ENCODE measurements at places on chromosomes 5 and 9.

- DNase-seq: no peak
Measured at GRCh38 chr5:124823380-124823779, 76.9 kb upstream of the ZNF608 start.

- no peak for DNase-seq
Measured at GRCh38 chr5:120151825-120152224, 312.3 kb upstream of the PRR16 start.

DNA sequence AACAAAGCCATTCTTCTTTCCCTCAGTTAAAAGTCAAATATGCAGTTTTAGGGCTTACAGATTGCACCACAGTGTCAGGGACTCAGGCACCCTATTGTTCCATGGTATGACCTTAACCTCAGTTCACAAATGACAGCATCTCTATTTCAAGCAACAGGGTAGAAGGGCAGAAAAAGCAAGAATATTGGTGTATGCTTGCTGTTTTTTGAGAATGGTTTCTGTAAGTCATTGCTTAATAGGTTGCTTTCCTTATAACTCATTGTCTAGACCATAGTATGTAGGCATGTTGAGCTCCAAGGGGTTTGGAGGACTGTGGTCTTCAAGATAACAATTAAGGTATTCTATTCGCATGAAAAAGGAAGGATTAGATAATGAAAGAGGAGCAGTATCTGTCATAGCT lies 183.5 kb upstream of the EDIL3 start:
- no peak for DNase-seq

DNA sequence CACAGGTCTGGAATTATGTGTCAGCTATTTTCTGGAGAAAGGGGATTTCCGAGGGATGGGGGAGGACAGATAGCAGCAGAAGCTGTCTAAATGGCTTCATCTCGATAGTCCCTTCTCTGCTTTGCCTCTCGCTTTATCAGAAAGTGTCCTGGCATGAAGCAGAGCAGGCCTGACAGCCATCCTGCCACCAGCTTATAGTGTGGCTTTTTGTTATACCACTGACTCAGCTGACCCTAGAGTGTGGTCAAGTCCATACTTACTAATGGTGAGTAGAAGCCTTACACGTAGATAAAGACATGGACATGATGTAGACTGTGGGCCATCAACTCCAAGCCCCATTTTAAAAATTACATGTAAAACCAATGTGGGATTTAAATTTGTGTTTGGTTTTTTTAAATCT lies 50.0 kb downstream of the RCL1 start:
- DNase-seq: no peak

DNA sequence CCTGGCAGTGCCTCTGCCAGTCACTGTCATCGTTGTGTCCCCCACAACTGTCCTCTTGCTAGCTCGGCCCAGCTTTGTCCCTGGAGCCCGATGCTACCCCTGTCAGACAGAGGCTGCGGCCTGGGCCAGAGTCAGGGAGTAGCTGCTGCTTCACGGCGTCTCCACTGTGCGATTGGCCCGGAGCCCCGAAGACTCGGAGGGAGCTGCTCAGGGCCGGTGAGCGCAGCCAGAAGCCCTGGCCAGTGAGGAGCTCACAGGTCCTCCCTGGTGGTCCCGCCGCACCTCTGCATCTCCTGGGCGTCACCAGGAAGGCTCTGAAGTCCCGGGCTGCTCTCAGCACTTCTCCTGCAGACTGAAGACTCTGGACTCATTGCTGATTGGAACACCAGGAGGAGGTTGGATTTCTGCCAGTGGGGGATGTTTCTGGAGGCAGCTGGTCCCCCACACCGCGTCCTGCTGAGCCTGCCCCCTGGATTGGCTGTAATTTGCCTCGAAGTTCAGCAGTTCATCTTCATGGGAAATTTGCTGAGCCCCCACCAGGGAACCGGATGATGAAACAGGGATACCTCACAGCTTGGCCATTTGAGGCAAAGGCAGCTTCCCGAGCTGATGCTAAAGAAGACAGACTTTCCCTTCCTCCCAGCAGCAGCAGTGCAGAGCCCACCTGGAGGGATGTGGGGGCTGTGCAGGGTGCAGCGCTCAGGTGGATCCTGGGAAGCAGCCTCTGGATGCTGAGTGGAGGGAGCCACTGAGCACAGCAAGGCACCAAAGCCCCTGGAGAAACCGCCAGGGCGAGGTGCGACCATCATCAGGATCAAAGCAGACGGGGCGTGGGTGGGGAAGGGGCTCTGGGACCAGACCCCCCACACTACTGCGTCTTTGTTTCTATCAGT lies 45.6 kb downstream of the USP20 start:
- DNase-seq: no peak

DNA sequence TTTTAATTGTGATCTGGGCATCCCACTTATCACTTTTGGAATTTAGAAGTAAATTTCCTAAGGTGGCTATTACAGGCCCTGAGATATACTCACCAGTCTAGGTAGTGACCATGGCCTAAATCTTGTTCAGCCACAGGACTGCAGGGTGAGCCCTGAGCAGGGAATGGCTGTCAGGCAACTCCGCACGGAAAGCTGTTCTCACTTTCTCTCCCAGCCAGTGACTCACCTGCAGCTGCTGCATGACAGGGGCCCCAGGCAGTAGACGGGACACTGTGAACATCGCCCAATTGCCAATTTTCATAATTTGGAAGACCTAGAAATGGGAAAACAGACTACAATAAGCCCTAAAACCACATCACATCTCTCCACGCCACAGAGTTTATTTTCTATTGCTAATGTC lies 69.6 kb upstream of the TAF1L start:
- DNase-seq: no peak

GRCh38 chr5:131786900-131787692 lies 9.7 kb downstream of the FNIP1 start:
- DNase-seq: no peak

DNA sequence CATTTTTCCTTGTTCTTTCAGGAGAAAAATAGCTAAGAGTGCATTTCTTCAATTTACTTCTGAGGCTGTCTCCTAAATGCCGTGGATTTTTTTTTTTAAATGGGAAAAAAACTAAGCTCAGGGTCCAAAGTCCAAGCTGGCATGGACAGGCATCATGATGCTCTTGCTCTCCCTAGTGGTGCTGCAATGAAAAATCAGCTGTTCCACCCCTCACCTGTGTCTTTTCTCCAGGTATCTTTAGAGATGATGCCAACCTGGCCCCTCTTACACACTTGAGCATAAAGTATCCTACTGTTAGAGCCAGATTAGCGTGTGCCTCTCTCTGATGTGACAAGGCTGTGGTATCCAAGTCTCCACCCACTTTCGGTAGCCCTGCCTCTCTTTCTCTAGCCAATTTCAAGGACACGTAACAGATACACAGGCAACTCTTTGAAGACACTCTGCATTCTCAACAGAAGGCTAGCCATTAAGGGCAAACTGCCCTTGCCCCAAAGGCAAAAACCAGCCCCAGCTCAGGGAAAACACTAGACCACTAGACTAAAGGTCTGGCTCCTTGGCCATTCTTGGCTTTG lies 208.8 kb downstream of the SAXO1 start:
- DNase-seq: no peak

DNA sequence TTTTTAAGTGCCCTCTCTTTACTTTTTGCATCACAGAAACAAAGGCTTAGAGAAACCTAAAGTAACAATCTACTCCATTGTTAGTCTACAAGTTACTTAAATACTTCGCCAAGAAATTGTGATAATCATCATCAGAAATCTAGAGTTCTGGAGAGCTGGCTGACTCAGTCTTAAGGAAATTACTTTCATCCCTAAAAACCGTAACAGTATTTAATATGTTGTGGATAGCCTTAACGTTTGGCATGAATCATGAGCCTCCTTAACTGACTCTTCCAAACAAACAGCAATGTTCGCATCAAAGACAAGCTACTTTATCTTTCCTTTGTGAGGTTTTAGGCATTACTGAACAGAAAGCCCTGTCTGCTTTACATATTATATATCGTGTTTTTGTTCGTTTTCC lies 128.7 kb downstream of the NIPBL start:
- DNase-seq: no peak

- DNase-seq: no peak
Measured at GRCh38 chr5:59079622-59080620, 497.0 kb downstream of the RAB3C start.

- DNase-seq: no peak
Measured at GRCh38 chr5:42495914-42496313, 72.7 kb downstream of the GHR start.

DNA sequence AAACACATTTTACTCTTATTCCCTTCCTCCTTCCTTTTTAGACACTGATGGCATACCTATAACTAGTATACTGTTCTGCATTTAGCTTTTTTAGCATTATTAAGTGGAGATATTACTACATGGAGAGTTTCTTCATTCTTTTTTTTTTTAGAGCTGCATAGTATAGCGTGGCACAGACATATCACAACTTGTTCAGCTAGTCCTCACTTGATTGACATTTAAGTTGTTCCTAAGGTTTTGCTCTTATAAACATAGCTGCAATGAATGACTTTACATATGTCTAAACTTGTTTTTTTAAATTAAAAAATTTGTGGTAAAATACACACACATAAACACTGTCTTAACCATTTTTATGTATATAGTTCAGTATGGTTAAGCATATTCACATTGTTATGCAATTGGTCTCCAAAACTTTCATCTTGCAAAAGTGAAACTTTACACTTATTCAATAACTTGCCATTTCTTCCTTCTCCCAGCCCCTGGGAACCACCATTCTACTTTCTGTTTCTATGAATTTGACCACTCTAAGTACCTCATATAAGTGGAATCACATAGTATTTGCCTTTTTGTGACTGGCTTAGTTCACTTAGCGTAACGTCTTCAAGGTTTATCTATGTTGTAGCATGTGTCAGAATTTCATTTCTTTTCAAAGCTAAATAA lies 48.7 kb downstream of the ANKDD1B start:
- no peak for DNase-seq

GRCh38 chr5:79699763-79700400 lies 10.2 kb downstream of the CMYA5 start:
- no peak for DNase-seq

DNA sequence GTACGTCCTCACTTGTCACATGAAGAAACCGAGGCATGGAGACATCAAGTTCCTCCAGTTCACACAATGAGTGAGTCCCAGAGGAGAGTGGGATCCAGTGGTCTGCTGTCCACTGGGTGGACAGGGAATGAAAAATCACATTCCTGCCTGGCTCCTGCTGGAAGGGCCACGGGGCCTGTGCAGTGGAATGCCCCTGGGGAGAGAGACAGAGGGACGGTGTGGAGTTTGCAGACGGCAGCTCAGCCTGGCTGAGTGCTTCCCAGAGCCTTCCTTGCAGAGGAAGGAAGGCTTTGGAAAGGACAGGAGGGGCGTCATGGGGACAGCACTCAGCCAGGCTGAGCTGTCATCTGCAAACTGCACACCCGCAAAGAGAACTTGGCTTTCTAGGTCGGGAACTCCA lies 74.7 kb downstream of the COL27A1 start:
- DNase-seq: no peak

DNA sequence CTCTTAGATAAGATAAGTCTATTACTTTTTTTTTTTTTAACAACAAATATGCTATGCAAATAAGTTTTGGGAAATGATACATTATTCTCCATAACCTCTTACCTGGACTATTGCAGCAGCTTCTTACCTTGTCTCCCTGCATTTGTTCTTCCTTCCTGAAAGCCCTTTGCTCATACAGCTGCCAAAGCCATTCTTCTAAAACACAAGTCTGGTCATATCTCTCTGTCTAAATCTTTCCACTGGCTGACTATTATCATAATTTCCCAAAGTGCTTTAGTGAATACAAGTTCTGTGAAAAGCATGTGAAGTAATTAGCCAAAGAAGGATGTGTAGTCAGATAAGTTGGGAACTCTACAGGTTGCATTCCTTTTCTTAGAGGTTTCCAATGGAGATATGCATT lies 115.4 kb upstream of the CNTLN start:
- DNase-seq: no peak

DNA sequence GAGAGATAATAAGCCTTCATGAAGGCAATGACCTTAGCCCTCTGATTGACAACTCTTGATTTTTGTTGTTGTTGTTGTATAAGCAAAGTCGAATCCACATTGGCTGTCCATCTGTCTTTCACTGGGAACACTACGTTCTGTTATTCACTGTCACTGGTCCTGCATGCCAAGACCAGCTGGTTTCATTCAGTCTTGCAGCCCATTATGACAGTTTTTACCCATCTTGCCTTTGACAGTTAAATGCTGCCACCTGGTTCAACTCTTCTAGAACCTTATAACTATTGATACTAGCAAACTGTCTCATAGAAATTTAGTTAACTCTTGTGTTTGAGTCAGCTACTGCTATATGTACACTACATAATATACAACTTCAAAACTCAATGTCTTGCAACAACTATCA lies 382.3 kb upstream of the CDH10 start:
- no peak for DNase-seq

GRCh38 chr9:136002881-136003280 lies 41.7 kb upstream of the UBAC1 start:
- DNase-seq: no peak

DNA sequence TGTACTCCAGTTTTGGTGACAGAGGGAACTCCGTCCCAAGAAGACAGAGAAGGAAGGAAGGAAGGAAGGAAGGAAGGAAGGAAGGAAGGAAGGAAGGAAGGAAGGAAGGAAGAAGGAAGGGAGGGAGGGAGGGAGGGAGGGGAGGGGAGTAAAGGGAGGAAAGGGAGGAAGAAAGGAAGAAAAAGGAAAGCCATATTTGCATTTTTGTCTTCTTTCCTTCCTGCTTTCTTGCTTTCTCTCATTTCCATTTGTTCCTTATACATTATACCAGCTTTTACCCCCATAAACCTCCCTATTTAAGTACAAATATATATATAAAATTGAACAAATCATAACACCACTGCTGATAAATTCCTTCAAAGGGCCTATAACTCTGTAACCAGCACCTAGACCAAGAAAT lies 151.8 kb downstream of the SMC2 start:
- no peak for DNase-seq

DNA sequence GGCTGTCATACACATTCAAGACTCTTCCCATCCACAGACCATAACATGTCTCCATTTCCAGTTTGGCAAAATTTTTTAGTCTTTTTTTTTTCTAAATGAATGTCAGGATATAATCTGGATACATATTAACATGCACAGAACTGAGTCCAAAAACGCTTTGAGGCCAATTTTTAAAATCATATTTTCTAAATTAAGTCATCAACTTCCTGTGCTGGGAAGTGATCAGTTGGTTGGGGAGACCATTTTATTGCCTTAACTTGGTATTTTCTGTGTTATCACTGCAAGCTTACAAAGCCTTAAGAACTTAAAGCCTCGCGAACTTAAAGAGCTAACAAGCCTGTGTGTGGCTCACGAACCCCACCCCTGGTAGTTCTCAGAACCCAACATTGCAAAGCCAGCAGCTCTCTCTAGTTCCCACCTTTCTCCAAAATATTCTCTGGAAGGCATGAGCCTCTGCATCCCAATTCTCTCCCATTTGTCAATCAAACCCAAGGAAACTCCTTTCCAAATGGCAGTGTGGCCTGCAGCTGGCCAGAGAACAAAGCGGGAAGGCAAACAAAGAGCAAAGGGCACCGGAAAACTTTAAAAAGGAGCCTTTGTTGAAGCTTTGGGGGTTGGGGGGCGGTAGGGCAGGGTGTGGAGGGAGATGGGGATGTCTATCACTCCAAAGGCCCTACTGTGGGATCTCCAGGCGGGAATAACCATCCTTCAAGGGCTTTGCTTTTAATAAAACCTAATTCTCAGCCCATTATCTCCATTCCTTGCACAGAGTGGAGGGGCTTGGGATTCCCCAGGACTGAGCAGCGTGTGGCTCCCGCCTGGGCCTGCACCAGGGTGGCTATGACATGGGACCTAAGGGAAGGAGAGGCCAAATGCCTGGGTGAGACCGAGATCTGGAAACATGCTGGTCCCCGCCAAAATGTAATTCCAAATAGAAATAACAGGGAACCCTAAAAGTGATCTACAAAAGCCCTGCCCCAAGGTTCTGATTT lies 65.0 kb downstream of the ROR2 start:
- no peak for DNase-seq

Measured in amniotic stem cell (primary cell).